Aorta (tissue), 5 donors: ENCODE measurements at places on chromosomes 7 and 10. TPM values are rescaled to one million over a fixed set of nuclear protein-coding genes. Genes with fewer than 3 reads are reported as not detected.

Gene CALHM3
- total RNA-seq: not detected

Gene TACC2
- 74.4 TPM for total RNA-seq

GRCh38 chr10:113697595-113697994 lies 17.9 kb downstream of the CASP7 start:
- DNase-seq: no peak

Gene ZNF862
- 15.8 TPM for total RNA-seq

Gene GRID2IP
- 0.39 TPM for total RNA-seq

Gene CYP3A7
- not detected for total RNA-seq

GRCh38 chr10:14025283-14026189 lies 305.2 kb downstream of the FRMD4A start:
- DNase-seq: no peak

Gene ASB13
- total RNA-seq: 25.0 TPM

Gene SPDYE8
- total RNA-seq: not detected

Gene NANOS1
- total RNA-seq: 1.4 TPM

GRCh38 chr7:119561751-119562150 lies 711.2 kb upstream of the KCND2 start:
- no peak for DNase-seq

DNA sequence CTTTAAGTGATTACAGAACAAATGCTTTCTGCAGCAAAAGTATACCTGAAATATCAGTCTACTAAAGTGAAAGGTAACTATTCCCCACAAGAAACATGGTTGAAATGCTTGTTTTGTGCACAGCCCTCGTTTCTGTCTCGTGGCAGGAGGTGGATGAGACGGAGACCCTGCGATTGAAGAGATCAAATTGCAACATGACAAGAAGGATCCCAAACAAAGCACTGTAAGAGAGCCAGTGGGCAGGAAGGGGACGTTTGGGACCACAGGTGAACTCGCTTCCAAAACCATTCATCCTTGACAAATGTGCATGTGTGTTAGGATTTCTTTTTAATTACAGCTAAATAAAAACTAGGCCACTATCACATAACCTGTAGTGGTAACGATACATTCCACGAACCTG lies 192.6 kb downstream of the CCSER2 start:
- no peak for DNase-seq

Gene A1CF
- not detected for total RNA-seq

DNA sequence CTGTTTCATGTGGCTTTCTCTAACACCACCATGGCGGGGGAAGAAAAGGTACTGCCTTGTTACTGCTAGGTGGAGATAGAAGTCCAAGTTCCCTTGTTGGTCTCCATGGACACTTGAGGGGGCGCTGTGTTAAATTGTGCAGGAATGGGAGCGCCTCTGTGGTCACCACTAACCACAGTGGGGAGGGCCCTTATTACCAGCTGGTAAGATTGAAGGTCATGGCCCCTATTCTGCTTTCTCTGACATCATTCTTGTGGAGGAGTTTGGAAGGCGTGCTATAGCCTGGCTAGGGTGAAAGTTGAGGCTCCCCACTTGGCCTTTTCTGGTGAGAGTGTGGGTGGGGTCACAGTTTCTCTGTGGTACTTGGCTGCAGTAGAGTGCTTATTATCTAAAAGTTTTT lies 14.9 kb upstream of the MXI1 start:
- no peak for DNase-seq

DNA sequence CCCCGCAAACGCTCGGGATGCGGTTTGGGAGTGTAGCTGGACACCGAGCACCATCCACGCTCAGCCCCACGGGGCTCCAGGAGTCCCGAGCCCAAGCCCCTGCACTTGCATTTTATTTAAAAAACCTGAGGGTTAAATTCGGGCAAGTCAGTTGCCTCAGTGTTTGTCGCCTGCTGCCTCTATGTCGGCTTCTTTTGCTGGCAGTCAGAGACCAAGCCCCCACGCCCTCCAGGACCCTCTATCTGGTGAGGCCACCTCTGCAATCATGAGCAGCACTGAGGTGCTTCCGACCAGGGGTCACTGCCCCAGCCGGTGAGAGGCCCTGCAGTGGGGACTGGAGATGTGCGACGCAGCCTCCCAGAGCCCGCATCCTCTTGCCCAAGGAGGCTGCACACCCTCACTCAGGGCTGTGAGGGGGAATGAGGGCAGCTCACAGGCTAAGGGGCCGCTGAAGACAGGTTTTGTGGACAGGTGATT lies 13.3 kb upstream of the ZNF273 start:
- no peak for DNase-seq

Gene SPDYE17
- not detected for total RNA-seq

Gene DLX6
- 0.19 TPM for total RNA-seq

DNA sequence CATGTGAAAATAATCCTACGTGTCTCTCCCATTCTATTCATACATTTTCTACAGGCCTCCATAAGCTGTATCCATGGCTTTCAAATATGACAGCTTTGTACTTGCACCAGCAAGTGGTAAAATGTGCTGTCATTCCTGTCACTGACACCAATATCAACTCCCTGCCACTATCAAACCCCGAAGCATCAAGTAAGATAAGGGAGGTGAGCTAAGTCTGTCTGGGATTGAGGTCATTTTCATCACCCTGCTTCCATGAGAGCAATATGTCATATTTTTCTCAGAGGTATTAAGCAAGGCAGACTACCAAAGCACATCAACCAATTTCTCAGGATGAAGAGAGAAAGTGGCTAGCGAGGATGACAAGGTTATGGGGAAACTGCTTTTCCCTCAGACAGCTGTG lies 11.1 kb downstream of the GPR22 start:
- no peak for DNase-seq

DNA sequence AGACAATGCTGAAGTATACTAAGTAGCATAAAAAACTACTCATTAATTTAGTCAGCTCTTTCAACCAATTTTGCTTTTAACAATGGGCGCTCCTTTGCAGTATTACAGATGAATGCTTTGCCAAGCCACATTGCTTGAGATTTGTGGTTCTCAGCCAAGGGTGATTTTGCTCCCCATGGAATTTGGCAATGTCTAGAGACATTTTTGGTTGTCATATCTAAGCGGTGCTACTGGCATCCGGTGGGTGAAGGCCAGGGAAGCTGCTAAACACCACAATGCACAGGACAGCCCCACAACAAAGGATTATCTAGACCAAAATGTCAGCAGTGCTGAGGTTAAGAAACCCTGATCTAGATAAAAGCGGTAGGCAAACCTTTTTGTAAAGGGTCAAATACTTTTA lies 112.0 kb downstream of the UBE2H start:
- no peak for DNase-seq

DNA sequence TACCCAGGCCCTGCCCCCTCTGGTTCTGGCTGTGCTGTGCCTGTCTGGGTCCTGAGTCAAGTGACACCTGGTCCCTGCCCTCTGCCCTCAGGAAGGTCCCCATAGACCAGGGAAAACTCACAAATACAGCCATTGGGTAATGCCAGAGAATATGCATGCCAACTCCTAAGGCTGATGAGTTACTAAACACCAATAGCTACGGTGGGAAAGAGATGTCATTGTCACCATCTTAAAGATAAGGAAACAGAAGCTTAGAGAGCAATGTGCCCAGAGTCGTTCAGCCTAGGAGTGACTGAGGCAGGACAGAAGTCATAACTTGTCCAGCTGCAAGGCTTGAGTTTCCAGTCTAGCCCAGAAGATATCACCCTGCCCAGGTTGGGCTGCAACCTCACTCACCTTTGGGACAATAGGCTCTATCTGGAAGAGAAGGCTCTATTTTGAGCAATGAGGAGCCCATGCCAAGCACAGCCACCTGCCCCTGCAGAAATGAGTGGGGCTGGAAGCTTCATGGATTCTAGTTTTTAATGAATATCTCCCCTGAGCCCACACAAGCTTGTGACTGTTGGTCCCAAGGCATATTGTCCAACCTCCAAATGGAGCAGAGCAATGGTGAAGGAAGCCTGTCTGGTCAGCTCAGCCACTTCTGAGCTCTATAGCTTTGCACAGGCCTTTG lies 42.6 kb downstream of the ZNF273 start:
- no peak for DNase-seq

- no peak for DNase-seq
Measured at GRCh38 chr10:106631016-106631702, 533.3 kb downstream of the SORCS1 start.
